ENCODE measurements at places on chromosomes 13 and 19.

- DNase-seq: no peak
Observed at GRCh38 chr13:72314210-72314609, 413.2 kb downstream of the MZT1 start.

DNA sequence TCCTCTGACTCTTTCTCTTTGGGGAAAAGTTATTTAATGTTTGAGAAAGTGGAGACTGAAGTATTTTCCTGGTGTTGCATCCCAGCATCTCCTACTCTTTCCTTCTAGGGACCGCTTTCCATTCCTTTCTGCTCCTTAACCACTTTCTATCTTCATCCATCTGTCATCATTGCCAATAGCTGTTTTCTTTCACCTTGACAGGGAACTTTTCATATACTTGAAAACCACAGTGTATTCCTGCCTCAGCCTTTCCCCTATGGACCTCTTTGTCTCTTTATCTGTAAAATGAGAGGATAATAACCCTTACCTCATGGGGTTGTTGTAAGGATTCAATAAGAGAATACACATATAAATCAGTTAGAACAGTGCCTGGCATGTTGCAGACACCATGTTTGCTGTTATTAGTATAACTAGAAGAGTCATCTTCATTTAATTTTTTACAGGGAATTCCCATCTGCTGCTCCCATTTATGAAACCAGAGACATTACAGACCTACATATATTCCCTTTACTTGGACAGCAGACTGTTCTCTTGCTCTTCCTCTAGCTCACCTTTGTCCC, 31.8 kb downstream of the LCP1 start:
- no peak for DNase-seq

DNA sequence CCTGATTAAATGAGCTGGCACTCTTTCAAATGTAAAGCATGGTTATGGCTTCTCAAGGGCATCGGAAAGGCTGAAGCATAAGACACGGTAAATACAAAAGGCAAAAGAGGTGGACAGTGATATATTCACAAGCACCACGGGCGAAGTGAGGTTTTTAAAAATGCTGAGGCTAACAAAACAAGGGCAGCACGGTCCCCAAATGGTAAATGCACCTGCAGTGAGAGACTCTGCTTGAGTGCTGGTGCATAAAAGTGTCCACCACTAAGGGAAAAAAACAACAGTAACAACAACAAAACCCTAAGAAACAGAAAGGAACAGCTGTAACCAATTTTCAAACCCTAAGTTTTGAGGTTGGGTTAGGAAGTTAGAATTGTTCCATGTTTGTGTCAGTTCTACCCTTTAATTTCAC, 234.9 kb downstream of the PCDH9 start:
- no peak for DNase-seq

GRCh38 chr13:33003458-33004019, 12.7 kb upstream of the KL start:
- DNase-seq: no peak

DNA sequence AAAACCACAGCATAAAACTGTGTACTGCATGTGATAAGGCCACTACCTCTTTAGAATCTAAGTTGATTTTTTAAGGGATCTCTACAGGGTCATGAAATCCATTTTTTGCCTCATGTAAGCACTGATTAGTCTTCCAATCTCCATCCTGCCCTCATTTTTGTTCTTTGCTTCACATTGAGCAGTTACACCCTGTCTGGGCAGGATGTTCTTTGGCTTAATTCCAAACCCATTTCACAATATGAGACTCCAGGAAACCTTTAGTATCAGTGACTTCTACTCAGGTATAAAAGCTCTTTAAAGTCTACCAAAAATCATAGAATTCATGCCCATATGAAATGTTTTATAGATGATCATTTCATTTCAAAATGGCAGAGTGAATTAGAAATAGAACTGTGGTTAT, 592.6 kb downstream of the TBC1D4 start:
- peak; percentile 11 for DNase-seq

DNA sequence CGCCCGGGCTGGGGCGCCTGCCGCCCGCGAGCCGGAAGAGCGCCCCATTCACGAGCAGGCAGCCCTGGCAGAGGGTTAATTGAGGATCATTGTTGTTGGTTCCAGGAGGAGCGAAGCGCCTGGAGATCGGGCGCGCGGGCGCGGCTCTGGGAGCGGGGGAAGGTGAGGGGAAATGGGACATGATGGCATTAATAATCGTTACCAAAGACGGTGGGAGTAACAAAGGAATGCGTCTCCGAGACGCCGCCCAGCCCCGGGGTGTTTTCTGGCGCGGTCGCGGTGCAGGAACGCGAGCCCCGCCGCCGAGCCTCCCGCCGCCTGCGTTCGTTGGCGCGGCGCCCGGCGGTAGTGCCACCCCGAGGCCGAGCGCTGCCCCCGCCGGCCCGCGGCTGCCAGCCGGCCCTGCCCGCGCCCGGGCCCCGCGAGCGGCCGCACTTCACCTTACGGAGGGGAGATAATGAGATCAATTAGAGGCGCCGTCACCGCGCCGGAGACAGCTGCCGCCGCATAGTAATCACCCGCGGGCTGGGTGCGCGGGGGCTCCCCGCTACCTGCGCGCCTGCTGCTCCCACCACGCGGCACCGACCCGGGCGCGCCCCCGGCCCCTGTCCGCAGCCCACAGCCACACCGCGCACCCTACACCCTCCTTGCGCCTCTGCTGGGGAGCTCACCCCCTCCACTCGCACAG, 2.8 kb downstream of the ZNF536 start:
- no peak for DNase-seq

DNA sequence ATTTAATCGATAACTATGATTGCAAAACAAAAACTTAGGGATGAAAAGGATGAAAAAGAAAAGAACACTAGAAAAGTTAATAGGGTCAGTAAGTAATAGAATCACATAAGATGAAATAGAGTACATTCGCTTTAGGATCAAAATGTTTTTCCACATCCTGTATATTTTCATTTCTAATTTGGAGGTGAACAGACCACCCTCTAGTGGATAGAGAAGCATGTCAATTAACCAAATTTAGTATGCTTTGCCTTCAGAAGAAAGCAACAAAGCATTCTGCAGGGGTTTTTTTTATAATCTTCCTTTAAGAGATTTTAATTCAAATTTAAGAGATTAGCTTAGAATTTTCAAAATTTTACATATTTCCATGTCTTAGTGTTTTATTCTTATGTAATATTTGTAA, 611.0 kb upstream of the SGCG start:
- no peak for DNase-seq

- DNase-seq: no peak
Observed at GRCh38 chr19:44955505-44956439, 592 bp downstream of the CLPTM1 start.

GRCh38 chr19:16520986-16521624, 21.1 kb downstream of the CHERP start:
- DNase-seq: no peak

DNA sequence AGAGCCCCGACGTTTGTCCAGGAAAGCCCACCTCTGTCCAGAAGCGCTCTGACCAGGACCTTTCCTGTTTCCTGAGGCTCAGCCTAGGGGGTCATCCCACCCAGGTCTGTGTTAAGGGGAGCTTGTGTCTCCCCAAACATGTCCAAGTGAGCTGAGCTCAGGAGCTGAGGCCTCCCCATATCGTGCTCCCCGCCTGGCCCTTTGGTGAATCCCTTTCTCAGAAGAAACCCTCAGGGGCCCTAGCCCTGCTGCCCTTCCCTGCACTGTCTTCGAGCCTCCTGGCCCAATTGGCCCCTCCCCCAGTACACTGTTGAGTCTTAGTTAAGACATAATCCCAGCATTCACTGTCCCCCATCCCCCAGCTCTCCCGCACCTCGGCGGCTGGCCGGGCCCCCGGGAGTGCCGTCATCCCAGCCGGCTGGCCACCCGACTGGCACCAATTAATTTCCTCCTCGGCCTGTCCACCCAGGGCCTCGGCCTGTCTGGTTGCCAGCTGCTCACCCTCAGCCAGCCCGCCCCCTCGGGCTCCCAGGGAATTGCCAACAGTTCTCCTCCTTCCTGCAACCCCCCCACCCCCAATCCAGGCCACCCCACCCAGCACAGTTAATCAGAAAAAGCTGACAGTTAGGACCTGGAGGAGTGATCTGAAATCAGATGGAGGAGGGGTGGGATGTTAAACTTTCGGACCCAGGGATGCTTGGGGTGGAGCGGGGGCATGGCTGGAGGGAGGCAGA, 13.6 kb downstream of the IER2 start:
- DNase-seq: peak; percentile 40

DNA sequence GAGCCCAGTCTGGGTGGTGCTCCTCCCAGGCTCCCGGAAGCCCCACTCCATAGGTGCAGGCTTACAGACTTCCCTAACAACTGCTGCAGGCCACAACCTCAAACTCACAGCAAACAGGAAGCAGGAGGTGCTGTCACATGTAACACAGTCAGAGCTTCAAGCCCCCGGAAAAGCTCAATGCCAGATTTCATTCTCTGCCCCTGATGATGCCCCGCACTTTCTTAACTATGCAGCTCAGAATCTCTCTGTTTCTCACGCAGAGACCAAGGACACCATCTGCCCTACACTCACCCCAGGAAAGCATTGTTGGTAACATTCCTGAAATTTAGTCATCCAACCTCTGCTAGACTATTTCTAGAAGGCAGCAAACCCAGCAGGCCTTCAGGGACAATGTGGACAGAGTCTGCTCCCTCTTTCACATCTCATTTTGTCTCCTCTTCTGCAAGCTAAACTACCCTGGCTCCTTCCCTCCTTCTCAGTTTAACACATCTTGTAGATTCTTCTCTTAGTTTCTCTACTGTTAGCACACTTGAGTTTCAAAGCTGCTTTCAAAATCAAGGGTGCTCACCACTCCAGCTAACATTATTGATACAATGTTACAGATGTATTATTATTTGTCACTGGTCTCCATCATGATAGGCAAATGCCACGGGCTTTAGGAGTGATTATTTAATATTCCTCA, 162.5 kb downstream of the KCTD12 start:
- no peak for DNase-seq

DNA sequence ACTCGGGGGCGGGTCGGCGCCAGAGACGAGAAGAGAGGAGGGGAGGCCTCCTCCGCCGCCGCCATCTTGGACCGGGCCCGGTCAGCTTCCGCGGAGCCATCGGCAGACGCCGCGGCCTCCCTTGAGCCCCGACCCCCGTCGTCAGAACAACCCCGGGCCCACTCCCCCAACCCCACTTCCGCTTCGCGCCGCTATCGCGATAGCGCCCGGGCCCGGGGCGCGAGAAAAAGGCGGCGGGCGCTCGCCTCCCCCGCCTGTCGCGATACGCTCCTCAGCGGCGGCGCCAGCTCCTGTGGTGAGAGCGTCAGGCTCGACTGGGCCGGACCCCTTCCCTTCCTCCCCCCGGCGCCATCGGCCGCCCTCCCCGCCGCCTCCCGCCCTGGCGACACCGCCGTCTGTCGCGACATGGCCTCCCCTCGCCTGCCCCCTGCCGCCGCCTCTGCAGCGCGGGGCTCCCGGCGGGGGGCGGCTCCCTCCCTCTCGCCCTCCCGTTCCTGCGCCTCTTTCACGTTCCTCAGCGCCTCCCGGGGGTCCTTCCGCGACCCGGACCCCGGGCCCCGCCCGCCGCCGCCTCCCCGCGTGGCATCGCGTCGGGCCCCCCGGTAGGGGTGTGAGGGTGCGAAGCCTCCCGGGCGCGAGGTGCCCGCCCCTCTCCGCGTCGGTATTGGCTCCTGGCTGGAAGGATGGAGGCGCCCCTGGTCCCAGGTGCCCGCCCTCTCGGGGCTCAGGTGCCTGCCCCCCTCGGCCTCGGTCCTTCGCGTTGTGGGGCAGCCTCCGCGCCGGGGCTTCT, at the start of gene CNOT3:
CNOT3 (plus strand) TSS at position 64 of the 790 bp plus-strand sequence. CDS start 5,217 bp downstream, outside the sequence.
- no peak for DNase-seq

- DNase-seq: no peak
Observed at GRCh38 chr19:41606215-41606837, 20.5 kb downstream of the CEACAM4 start.

DNA sequence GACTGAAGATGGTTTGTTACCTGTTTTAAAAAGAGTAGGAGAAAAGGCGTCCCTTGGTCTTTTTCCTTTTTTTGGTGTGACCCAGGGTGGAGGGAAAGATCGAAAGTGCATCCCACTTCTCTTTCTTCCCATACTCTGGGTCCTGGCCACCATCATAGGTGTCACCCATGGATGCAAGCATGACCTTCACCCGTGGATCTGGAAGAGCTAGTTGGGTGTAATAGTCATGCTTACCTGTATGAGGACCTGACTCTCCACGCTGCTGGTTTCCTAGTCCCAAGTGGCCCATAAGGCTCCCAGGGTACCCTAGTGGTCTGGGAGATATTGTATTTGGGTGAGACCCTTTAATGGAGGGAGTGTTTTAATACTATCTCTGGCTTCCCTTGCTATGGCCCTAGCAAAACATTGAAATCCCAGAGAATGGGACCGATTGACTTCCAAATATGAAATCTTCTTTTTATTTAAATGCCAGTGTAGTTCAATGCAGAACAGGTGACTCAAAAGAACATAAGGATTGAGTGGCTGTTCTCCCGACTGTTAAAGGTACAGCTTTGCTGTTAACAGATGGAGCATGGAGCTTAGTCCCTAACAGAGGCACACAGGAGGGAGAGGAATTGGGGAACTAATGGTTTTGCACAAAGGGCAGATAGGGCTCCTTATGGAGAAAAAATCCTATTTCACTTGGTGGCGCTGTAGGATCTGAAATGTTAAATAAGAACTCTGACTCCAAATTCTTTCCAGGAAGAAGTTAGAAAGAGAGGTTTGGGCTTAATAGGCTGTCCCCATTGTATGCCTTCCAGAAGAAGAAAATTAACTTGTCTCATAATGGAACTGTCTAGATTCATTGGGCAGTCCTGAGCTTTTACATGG, 7.0 kb upstream of the ZNF550 start:
- no peak for DNase-seq

GRCh38 chr13:110307767-110308655, 927 bp downstream of the COL4A2 start:
- no peak for DNase-seq

DNA sequence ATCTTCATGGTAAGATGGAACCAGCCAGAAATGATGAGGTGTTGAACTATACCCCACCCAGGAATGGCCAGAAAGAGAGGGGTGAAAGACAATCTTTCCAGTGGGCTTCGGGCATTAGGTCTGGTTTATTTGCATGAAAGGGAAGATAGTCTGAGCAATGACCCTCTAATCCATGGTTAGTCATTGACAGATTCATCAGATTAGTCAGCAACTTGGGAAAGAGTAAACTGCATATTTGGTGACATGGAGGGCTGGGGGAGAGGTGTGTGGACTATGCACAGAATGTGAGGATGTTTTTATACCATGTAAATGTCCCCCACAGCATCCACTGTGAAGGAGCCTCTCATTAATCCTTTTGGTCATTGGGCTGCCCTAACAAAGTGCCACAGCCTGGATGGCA, 30.1 kb upstream of the USP12 start:
- DNase-seq: no peak

DNA sequence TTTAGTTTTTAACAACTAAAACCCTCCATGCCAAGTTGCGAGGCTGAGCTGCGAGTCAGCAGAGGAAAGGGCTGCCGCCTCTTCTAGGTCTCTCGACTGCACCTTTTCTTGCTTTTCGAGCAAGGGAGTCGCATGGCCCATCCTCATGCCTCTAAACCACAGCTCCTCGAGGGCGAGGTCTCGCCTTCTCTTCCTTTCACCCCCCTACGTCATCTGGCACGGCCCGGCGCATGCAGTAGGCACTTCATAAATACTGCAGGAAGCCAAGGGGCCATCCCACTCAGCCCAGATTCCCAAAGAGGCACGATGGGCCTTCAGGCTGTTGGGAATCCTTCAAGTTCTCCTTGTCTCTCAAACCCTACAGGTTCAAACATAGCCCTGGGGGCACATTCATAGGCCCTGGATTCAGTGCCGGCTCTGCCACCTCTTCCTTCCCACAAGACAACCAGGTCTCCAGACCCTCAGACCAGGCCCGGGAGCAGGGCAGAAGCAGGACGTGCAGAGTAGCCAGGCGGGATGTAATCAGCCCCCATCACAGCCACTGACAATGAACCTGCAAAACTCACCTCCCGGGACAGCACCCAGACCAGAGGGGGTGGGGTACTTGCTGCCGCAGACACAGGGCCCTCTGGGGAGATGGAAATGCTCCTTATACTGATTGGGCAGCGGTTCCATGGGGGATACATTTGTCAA, 41.7 kb downstream of the GGACT start:
- no peak for DNase-seq
